ENCODE measurements at places on chromosomes 6 and 20.
A peak's percentile ranks its signal among the peaks of the same experiment; 100 is the strongest.

GRCh38 chr6:174036-174435 lies 118.3 kb upstream of the DUSP22 start:
- DNase-seq: no peak

DNA sequence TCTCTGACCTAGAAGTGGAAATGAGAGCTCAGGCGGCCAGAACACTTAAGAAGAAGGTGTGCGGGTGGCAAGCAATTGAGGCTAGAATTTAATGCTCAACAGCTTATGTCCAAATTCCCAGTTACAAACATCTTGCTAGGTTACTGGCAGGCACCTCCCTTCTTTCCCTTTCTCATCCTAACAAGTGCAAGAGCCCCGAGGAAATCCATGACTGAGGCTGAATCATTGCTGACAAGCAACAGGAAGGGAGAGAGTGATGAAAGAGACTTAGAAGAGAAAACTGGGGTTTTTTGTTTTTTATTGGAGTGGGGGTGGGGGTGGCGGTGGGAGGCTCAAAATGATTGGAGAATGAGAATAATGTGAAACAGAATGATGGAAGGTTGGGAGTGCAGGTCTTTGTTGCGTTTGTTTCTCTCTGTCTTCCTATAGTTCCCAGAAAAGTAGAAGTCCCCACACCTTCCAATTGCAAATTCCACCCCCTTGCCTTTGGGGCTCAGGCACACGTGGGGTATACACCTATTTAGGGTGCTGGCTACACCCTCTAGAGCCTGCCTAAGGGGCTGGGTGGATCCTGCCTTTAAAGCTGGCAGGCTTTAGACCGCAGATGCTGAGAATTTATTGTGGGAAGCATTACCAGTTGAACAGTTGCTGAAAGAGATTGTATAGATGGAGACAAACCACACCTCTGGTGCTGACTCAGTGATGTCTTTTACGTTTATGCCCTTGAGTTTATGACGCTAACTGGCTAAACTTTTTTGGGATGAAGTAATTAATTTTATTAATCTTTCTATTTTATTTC lies 1.4 kb downstream of the FAM83B start:
- DNase-seq: no peak

DNA sequence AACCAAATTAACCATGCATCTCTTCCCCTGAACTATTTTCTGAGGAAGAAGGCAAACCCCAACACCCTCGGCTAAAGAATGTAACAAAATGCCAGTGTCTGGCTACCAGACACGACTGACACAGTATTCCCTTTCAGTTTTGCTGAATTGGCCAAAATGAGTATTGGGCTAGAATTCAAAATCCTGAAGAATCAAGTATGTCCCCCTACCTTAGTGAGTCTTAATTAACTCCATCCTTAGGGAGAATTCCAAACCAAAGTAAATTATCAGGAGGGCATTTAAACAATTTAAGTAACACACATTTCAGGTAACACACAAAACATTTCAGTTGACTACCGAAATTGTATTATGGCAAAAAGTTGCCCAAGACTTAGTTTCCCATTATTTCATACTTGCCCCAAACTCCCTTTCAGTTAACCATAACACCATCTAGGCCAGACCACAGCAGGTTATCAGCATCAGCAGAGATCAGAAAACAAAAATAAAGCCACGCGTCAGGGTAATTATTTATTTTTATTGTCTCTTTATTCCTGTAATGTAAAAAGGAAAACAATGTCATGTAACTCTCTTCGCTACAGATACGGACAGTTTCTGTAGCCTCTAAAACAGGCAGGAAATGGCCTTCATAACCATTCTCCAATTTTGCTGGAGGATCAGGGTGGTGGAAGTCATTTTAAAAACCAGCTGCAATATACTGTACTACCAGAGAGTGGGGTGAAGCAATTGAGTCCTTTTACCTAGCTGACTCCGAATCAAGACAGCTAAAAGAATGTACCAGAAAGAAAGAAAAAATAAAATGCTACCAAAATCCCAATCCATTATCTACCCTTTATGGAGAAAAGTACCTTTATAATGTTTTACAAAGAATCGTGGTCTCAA lies 1.9 kb downstream of the SNX5 start:
- no peak for DNase-seq

- no peak for DNase-seq
Measured at GRCh38 chr20:42714298-42715141, 475.2 kb downstream of the PTPRT start.

DNA sequence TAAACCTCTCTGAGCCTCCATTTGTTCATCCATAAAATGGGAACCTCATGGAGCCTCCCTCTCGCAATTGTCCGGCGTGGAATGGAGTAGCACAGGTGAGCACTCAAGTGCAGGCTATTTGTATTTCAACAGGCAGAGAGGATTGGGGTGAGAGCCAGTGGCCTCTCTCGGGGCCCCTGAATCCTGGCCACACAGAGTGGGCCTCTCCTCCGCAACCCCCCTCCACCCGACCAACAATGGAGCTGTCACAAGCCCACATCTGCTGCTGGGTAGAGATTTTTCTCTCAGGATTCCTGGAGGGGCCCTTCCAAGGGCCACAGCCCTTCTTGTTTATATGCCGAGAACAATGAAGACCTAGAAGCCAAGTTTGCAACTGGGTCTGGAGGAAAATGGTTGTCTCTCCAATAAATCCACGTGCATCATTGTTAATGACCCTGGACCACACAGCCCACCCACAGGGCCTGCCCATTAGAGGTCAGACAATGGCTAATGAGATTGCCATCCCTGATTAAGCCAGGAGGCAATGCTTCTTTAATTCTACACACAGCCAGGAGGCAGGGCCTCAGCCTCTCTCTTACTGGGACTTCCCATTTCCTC lies 233.0 kb downstream of the ANKRD60 start:
- no peak for DNase-seq

GRCh38 chr6:121443971-121444541 lies 8.6 kb downstream of the GJA1 start:
- DNase-seq: no peak

DNA sequence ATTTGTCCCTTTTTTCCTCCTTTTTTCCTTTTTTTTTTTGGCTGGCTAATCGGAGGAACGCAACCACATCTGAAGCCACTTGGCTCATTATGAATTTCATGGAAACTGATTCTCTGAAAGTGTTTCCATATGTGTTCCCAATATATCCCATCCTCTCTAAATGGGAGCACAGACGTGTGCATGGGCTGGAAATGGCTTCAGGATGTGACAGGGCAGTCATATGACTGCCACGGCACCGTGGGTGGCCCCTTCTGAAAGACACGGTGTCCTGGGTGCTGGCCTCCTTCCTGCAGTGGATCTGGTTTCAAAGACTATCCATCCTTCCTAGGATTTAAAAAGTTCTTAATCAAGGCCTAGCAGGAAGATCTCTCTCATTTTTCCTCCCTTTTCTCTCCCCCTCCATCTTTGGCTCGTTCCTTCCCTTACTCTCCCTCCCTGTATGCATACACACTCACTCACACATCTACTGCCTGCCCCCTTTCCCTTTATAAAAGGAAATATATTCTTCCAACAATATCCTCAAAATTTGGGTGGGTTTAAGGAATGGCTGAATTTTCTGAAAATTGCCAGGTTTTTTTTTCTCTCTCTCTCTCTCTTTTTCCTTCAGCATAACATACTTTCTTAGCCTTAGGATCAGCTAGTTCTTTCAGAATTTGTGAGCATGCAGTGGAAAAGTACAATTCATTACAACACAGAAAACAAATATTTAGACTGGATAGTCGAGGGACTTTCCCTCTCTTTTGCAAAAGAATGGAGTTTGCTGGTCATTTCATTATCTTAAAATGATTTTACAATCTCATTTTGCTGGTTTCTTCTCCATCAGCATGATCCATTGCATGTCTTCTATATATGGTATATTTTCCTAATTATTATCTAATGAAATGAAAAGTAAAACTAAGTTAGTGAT lies 161.2 kb upstream of the SUPT3H start:
- peak; percentile 86 for DNase-seq

DNA sequence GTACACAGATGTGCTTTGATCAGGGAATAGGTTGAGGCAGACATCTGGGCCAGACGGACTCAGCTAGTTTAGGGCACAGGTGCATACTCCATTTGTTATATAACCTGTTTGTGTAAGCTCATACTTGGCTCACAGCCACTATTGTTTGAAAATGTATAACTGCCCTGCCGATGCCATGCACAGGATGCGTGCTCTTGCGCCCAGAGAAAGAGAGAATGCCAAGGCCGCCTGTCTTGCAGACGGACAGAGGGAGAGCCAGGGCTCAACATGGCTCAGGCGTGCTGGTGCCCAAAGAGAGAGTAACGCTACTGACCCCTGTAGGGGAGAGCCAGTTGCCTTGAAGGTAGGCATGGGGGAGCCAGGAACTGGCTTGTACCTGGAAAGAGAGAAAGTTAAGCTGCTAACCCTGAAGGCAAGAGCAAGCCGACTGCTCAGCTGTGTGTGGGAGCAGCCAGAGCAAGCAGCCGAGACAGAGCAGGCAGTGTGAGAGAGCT lies 57.7 kb downstream of the FAM229B start:
- no peak for DNase-seq

DNA sequence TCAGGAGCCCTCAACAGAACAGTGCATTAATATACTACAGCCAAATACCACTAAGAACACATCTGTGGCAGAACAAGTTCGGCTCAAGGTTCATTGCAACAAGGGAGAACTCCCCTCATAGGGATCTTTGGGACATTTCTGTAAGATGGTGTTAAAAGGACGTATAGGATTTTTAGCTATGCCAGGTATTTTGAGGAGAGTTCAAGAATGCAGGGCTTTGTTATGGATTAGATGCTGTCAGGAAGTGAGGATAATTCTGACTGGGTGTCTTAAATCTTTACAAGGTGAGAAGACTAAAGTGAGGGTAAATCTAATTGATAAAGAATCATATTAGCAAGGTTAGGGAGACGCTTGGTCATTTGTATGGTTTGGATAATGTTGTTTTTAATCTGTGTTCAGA lies 83.7 kb upstream of the AHI1 start:
- no peak for DNase-seq

DNA sequence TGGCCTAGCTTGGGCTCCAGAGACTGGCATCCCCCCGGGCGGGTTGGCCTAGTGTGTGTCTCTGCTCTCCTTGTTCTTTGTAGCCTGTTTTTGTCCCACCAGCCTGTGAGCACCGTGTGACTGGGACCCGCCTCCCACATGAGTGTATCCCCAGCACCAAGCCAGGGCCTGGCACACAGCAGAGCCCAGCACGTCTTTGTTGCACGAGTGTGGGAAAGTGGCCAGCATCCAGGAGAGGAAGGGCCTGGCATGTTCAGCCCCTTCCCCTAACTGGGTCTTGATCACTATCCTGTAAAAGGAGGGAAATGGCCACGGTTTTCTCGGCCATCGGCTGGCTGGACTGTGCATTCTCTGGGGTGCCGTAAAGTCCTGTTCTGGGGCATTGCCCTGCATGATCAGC lies 290.1 kb downstream of the BMP7 start:
- DNase-seq: no peak

GRCh38 chr20:12786276-12786675 lies 222.5 kb upstream of the SPTLC3 start:
- no peak for DNase-seq

- no peak for DNase-seq
Measured at GRCh38 chr6:26089272-26089671, 2.0 kb downstream of the HFE start.

All from suprapubic skin (tissue), 4 donors.